ENCODE measurements at places on chromosomes 2 and 18. TPM values are rescaled to one million over a fixed set of nuclear protein-coding genes. Genes with fewer than 3 reads are reported as not detected.

VIT gene
- total RNA-seq = 0.24 TPM

DSC2 gene
- 1.6 TPM for total RNA-seq

GRCh38 chr2:239751679-239752355 is 273.3 kb downstream of the NDUFA10 start:
- ATAC-seq = peak; percentile 25

DNA sequence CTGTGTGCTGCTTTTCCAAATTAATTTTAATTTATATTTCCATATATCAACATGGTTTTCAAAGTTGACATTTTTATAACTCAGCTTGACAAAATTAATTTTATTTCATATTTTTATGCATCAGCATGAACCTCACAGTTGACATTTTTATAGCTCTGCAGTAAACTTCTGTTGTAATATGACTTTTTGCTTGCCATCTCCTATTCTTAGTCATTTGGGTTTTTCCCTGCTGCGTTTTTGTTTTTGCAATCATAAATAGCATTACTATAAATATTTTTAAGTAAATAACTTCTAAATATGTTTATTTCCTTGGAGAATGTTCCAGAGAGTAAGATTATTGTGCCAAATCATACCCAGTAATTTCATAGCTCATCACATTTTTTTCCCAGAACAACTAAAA is 21.0 kb upstream of the L3MBTL4 start:
- no peak for ATAC-seq

- ATAC-seq = no peak
These were observed 323.9 kb upstream of the RND3 start for GRCh38 chr2:150811259-150811855.
